ENCODE measurements at places on chromosomes 7 and 10.

DNA sequence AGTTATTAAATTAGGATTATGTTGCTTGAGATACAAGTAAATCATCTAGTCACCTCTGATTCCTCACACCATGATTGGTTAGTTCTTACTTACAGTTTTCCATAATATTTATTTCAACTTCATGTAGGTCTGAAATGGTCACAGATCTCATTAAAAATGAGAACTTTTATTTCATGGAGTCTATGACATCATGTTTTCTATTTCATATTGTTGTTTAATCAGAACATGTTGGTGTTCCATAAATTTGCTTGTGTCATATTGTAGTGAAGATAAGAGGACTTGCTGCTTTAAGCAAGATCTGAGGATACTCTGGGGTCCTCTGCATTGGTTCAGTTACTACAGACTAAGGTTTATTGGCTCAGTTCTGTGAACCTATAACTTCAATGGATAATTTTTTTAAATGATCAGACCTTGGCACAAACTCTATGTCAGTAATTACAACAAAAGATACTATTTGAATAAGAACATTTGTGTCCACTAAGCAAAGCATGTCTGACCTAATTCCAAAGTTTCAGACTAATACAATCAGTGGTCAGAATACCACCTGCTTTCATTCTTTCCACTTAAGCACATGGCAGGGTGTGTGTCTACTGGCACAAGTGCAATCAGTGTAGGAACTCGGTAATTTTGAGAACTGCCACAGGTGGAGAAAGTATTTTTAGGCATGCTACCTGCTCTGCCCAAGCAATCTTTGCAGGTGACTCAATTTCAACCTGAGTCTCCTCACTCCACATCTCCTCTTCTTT, 68.5 kb downstream of the CCDC71L start:
- DNase-seq, result no peak

GRCh38 chr7:29202651-29203069, 8.1 kb downstream of the CHN2 start:
- DNase-seq, result no peak

GRCh38 chr10:12975906-12976305, 25.6 kb downstream of the CCDC3 start:
- no peak for DNase-seq

DNA sequence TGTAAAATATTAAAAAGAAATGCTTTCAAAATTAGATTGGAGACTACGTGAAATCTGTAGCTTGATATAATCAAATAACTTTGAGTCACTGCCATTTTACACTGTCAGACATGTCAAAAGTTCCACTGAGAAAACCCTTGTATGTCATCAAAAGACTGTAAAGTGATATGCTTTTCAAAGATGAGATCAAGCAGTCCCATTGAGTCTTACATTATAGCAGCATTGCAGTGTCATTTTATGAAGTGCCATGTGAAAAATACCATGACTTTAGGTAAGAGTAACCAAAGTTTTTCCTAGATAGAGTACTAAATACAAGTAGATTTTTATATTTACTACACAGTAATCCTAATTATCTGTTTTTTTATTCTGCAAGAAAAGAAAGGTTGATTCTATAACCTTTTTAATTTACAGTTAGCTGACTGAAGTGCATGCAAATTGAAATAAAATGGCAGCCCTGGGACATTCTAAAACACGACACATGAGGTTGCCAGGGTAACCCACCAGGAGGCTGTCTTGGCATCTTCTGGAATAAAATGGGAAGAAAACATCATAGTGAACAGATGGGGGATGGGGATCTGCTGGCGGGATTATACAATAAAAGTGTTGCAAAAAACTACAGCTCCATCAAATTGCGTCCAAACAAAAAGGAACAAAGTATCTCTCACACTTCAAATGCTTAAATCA, 91.3 kb upstream of the TMEM106B start:
- no peak for DNase-seq

DNA sequence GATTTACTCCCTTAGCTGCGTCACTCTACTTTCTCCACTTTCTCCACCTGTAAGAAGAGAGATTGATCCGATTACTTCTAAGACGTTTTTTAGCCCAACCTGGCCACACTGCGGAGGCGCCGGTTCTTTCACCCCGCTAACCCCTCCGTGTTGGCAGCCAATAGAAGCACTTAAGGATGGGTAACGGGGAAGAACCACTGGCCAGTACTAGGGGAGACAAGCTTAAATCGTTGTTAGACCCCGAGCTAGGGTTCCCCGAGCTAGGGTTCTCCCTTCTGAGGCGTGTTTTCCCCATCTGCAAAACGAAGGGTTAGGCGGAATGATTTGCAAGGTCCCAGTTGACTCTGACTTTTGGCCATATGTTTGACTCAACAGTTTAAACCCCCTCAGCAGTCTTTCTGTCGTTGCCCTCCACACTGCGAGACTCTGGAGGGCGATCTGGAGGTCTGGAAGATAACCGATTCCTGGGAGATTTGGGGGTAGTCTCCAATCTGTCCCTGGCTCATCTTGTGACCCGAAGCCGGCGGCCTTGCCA, 644 bp downstream of the UMAD1 start:
- DNase-seq, result no peak

DNA sequence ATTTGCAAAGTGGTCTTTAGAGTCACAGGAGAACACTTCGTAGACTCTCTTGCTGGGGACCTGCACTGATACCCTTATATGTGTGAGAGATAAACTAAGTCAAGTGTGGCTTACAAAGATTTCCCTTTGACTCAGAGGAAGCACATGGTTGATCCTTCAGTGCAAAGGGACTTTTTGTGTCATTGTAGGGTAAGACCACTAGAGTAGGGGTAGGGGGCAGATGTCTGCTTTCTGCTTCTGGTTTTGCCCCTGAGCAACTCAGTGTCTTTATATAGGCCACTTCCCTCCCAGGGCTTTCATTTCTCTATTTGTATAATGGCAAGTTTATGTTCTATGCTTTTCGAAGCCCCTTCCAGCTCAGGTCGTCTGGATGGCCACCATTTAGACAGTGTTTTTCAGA, 281.7 kb downstream of the SORCS3 start:
- no peak for DNase-seq

GRCh38 chr7:154864523-154864891, 138.4 kb downstream of the PAXIP1 start:
- no peak for DNase-seq

DNA sequence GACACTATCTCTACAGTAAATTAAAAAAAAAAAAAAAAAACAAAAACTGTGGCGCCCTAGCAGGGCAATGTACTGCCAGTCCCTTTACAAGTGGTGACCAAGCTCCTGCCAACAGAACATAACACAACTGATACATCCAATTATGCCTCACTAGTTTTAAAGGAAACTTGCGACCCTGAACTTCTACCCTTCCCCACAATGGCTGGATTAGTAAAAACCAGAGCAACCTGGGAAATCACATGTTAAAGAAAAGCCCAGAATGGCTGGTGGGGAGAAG, 16.5 kb downstream of the ATE1 start:
- no peak for DNase-seq

- no peak for DNase-seq
Observed at GRCh38 chr7:157565201-157565626, 228.4 kb downstream of the DNAJB6 start.

DNA sequence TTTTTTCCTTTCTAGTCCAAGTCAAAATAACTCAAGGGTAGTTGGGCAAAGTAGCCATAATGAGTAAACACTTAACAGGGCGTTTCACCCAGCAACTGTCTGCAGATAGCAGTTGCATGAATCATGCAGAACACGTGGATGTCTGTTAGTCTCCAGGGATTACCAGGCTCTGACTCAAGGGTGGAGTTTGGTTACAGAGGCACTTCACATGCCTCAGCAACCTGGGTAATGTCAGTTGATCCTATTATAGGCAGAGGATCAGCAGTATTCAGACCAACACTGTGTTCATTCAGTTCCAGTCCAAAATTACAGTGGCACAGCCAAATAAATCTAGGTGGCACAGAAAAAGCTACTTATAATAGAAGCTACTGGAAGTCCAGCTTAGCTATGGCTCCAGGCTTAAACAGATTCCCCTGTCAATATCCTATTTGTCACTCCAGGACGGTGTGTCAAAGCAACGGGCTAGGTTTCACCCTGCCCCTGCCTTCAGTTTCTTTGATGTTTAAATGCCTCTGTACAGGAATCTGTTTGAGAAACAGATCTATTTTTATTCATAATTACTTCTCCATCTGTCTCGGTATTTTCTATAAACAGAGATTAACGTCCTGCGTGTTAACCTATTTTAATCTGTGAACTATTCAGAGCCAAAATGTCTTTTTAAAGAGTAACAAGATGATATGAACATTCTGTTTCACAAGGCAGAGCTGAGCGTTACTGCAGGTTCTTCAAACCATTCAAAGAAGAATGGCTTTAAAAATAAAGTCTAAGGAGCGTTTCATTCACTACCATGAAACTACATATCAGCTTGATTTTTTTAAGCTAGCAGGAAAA, 162.6 kb upstream of the AKR1E2 start:
- no peak for DNase-seq

GRCh38 chr7:7292608-7293007, 110.3 kb downstream of the C1GALT1 start:
- DNase-seq, result no peak

- no peak for DNase-seq
Observed at GRCh38 chr7:4689151-4689550, 7.1 kb downstream of the FOXK1 start.

GRCh38 chr10:125989791-125990190, 93.4 kb downstream of the FANK1 start:
- DNase-seq, result no peak

GRCh38 chr10:86178401-86179152, 188.0 kb downstream of the GRID1 start:
- DNase-seq, result no peak

DNA sequence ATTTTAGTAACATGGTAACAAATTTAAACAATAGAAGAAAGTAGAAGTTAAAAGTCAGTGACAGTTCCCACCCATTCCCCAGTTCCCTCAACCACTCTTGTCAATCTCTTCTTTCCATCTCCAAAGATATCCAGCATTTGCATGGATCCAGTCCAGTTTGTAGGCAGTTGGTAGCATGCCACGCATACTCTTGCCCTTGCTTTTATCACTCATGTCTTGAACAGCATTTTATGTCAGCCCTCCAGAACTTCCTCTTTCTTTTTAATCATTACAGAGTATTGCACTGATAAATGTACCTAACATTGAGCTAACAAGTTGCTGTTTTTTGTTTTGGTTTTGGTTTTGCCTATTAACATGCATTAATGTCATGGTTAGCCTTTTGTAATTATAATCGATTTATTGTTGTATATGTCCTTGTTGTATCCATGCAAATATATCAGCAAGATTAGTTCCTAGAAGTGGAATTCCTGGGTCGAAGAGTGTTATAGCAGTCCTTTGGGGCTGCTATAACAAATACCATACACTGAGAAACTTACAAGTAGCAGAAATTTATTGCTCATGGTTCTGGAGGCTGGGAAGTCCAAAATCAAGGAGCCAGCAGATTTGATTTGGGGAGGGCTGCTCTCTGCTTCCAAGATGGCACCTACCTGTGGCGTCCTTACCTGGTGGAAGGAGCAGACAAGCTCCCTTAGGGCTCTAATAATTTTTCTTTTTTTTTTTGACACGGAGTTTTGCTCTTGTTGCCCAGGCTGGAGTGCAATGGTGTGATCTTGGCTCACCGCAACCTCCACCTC, 25.7 kb downstream of the CHST3 start:
- no peak for DNase-seq

DNA sequence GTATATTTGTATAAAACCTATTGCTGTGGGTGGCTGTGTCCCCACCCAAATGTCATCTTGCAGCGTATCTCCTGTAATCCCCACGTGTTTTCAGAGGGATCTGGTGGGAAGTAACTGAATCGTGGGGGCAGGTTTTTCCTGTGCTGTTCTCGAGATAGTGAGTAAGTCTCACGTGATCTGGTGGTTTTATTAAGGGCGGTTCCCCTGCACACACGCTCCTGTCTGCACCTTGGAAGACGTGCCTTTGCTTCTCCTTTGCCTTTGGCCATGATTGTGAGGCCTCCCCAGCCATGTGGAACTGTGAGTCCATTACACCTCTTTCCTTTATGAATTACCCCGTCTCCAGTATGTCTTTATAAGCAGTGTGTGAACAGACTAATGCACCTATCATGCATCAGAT, 97.6 kb downstream of the DYNC2I1 start:
- no peak for DNase-seq

DNA sequence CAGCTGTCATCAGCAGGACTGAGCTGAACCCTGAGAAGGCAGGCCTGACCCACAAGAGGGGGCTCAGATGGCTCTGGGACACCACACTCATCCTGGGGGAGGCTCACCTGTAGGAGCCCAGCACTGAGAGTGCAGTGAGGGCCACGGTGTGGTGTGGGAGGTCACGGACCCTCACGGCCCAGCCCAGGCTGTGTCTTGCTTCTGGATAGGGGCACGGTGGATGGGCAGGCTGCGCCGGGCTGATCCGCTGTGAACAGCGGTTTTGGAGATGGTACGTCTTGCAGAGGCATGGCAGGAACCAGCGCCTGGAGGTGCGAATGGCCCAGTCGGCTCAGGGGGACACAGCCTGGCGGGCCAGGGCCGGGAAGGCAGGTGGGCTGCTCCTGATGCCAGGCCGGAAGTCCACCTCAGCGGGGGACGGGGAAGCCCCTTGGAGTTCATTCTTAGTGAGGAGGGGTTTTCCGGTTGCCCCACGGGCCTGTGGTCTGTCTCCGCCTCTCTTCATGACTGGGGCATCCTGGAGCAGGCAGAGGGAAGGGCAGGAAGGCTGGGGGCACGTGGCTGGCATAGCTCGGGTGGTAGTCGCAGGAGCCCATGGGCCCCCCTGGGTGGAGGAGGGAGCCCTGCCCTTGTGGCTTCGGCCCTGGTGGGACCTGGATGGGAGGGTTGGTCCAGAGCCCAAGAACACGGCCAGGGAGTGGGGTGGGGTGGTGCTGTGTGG, 112.5 kb downstream of the UNCX start:
- DNase-seq, result no peak

DNA sequence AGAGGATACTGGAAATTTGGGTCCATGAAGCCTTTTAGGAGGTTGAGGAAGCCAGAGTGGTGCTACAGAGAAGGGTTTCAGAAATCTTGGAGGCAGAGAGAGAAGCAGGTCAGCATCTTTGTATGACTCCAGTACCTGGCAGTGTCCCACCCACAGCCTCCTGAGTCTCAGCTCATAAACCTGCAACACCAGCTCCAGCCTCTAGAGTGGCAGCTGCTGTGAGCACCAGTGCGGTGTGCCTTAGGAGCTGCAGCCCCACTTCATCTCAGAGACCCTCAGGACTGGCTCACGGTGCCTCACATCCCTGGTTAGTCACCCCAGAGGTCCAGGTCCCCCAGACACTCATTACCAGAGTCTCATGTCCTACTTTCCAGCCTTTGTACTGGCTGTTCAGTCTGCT, 84.8 kb upstream of the PRKAR2B start:
- peak; percentile 5 for DNase-seq

DNA sequence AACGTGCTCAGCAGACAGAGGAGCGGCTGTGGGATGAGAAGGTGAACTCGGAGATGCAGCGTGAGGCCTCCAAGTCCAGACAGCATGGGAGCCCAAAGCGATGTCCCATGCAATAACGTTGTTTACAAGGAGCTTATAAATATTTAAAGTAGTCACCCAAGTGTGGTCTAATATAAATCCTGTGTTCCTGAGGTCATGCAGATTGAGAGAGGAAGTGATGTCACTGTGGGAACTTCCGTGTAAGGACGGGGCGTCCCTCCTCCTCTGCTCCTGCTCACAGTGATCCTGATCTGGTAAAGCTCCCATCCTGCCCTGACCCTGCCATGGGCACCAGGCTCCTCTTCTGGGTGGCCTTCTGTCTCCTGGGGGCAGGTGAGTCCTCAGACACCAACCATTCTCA, 94.7 kb upstream of the PRSS58 start:
- no peak for DNase-seq

Data from CD4-positive, alpha-beta T cell (primary cell).